ENCODE measurements at places on chromosomes 2 and 18.
A peak's percentile ranks its signal among the peaks of the same experiment; 100 is the strongest.

DNA sequence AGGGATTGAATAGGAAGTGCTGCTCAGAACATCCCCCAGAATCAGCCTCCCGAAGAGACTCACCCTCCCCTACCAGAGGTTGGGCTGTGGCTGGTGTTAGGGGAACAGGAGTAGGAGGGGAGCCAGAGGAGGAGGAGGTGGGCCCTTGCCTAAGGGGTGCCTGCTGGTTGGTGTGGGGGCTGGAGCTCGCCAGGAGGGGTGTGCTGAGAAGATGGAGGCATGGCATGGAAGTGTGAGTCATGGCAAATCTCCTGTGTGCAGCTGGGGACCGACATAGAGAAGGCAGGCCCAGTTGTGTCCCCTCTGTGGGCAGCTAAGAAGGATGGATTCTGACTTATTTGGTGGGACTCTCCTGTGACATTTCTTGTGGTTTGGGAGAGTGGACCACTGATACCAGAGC lies 73.7 kb downstream of the DGKD start:
- DNase-seq, result no peak

GRCh38 chr2:228118940-228119339 lies 62.5 kb downstream of the SPHKAP start:
- DNase-seq, result no peak

DNA sequence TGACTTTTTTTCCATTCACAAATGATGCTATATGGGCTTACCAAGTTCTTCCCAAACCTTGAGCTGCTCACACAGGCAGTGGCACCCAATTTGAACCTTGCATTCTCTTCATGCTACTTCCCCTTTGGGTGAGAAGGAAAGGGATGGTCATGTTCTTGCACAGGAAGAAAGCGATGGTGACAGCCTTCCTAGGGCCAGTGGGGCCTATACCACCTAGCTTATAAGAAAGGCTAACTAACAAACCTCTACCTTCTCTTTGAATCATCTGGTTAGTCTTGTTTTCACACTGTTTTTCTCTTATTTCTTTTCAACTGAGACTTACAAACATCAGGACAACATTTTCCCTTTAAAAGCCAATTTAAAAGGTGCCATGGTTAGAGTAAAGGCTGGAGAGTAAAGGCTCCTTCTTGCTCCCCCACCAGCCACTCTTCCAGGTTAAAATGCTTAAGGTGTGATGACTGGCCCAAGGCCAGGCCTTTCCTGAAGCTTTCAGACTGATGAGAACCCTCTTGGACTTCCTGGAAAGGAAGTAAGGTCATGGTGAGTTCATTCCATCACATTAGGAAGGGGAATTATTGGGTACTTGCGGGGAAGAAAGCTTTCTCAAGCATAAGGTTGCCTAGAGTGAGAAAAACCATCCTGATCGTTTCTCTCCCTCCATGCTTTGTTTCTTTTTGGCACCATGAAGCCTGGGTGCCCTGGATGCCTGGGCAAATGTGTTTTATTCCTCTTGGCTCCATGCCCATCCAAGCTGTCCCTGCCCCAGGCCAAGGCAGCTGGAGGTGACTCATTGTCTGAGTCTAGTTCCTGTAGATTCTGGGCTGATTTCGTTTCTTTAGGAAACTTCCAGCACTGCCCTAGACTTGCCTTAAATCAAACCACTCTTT lies 41.4 kb upstream of the ITGB6 start:
- DNase-seq, result no peak

DNA sequence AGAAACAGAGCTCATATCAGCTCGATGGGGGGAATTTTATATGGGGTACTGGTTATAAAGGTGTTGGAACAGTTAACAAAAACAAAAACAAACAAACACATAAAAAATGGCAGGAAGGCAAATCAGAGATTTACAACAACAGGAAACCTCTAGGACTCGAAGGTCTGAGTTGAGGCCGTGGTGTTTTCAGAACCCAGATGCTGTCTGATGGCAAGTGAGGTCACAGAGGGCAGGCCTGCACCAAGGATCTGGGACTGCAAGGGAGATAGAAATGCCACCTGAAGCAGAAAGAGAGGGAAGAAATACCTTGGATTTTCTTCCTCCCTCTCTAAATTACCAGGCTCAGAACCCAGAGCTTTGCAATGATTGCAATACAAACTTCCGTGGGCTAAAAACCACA lies 429.5 kb downstream of the ZNF521 start:
- DNase-seq, result no peak

- DNase-seq, result no peak
Observed at GRCh38 chr2:169705927-169706326, 11.7 kb downstream of the PHOSPHO2 start.

DNA sequence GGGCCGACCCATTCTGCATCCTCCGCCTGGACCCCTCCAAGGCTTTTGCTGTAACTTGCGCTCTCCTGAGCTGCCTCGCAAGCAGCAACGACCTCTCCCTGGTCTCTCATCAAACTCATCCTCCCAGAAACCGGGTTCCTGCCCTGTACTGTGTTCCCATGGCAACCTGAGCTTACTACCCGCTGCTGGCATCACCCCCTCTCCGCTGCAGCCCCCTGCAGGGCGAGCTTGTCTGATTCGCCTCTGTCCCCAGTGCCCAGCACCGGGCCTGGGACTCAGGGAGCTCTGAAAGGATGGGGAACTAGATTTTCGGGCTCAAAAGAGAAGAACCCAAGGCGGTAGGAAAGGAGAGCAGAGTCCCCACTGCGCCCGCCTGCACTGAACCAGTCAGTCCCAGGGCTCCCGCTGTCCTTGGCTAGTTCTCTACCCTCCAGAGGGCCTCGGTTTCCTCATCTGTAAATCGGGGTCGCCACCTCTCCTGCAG lies 463 bp downstream of the HS1BP3 start:
- peak; percentile 64 for DNase-seq

DNA sequence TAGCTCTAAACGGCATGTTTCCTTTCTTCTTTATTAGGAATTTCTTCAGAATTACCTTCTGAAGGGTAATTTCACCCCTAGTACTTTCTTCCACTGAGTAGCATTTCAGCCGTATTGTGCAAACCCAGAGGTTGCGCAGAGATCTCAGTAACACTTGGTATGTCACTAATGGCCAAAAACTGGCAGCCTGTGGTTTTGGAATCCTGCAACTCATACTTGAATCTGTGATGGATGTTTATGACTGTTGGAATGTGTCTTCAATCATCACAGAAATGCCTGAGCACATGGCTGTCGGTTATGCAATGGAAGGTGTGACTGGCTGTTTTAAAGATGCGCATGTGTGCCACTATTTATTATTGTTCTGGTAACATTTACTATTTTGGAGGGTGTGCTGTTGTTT lies 100.0 kb downstream of the COLEC12 start:
- no peak for DNase-seq

DNA sequence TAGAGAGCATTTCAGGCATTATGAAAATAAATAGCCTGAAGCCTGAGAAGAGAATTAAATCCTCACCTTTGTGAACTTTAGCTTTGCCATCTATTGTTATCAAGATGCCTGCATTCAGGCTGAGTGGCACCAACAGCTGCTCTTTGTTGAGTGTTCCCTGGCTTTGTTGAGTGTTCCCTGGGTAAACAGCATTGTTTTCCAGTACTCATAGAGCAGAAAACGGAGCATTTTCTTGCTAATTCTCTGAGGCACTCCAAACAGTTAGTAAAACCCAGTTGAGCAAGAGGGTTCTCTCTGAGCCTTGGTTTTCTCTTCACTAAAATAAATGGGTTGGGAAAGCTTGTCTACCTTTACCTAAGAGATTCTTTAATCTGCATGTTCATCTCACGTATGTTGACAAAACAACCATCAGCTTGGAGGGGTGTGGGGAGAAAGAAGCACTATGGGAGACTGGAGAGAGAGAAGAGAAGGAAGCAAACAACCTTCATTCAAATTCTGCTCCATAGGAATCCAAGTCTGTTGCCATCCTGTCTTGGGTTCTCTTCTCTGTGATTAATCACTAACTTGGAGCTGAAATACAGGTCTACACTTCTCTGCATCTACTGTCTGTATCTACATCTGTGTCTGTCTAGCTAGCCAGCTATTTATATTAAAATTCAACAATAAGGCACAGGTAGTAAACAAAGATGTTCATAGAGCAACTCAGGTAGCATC lies 567.0 kb upstream of the SOX11 start:
- DNase-seq, result peak; percentile 84

GRCh38 chr2:177796654-177797415 lies 275.7 kb downstream of the PDE11A start:
- DNase-seq, result no peak

GRCh38 chr18:49055754-49056172 lies 105.0 kb upstream of the SMAD7 start:
- no peak for DNase-seq

GRCh38 chr2:236861944-236862343 lies 223.7 kb upstream of the COPS8 start:
- no peak for DNase-seq

DNA sequence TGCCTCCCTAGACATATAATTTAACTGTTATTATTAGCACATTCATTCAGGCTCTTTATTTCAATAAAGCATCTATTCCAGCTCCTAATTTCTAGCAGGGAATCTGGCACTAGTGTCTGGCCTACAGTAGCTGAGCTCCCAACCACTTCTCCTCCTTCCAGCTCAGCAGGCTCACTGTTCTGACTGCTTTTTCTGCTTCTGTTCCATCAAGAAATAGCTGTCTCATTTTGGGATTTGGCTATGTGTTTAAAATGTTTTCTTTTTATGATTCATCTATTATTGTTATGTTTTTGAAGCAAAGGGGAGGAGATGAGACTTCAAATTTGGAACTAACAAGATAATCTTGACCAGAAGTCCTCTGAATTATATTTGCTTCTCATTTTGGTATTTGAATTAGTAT lies 172.7 kb upstream of the SMAD7 start:
- DNase-seq, result peak; percentile 74

DNA sequence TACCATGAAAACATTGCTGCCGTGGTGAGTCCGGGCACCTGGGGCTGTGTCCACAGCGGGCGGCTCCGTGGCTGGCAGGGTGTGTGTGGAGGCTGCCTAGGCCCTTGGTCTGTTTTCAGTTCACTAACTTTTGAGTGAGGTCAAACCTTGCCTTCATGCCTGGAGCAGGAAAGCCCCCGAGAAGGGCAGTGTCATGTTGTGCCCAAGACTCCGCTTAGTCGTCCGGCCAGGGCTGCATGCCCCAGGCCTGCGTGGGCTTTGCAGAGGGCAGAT lies 24.1 kb downstream of the MAL start:
- no peak for DNase-seq

DNA sequence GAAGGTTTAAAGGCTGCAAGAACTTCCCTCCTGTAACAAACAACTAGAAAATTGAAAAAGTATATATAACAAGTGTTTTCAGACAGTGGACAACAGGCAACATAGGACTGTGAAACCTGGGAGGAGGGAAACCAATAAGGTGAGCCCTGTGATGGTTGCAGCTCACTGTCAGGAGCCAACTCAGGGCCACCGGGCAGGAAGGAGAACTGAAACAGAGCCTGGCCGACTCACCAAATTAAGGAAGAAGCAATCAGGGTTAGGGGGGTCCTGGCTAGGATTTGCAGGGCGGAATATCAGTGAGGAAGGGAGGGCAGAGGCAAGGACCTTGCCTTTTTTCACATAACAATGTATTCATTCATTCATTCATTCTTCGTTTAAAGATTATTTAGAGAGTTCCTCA lies 21.8 kb upstream of the CNRIP1 start:
- no peak for DNase-seq

DNA sequence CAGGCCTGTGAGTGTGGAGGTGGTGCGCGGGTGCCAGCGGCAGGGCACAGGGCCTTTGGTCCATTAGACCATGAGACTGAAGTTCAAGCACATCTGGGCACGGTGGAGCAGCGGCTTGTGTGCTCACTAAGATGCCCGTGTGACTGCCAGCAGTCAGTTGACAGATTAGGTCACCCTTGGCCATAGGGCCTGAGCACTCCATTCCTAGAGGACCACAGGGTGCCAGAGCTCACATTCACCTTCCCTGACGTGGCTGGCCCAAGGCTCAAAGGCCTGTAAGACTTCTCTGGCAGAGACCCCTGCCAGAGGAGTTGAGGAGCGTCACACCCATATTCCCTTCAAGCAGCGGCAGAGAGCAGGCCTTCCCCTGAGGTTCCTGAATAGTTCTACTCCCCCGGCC lies 650 bp downstream of the LHCGR start:
- DNase-seq, result no peak

GRCh38 chr2:106163948-106164545 lies 30.1 kb downstream of the UXS1 start:
- peak; percentile 20 for DNase-seq

DNA sequence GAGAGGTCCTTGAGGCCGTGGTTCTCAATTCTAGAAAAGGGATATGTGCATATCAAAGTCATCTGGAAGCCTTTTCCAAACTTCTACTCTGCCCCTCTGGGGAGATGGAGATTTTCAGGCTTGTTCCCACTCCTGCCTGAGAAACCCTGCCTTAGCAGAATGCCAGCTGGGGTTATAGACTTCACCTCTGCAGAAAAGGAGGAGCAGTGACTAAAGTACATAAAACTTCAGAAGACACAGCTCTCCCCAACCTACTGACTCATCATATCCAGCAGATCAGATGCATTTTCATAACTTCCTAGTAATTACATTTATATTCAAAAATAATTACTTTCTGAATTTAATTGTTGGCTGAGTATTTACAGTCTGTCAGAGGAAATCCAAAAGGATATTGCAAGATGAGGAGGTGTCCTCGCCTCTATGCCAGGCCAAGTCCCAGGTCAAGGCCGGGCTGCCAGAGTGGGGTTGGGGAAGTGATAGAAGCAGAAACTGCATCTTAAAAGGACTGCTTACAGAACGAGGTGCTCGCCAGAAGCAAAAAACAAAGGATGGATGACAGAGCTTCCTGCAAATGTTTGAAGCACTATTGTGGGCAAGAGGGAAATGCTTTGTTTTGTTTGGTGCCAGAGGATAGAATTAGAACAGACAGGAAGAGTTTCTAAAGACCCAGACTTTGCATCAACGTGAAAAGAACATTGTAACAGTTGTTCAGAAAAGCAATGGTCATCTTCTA lies 75.6 kb upstream of the APCDD1 start:
- no peak for DNase-seq

- DNase-seq, result no peak
Observed at GRCh38 chr2:72956936-72957335, 39.6 kb downstream of the EMX1 start.

DNA sequence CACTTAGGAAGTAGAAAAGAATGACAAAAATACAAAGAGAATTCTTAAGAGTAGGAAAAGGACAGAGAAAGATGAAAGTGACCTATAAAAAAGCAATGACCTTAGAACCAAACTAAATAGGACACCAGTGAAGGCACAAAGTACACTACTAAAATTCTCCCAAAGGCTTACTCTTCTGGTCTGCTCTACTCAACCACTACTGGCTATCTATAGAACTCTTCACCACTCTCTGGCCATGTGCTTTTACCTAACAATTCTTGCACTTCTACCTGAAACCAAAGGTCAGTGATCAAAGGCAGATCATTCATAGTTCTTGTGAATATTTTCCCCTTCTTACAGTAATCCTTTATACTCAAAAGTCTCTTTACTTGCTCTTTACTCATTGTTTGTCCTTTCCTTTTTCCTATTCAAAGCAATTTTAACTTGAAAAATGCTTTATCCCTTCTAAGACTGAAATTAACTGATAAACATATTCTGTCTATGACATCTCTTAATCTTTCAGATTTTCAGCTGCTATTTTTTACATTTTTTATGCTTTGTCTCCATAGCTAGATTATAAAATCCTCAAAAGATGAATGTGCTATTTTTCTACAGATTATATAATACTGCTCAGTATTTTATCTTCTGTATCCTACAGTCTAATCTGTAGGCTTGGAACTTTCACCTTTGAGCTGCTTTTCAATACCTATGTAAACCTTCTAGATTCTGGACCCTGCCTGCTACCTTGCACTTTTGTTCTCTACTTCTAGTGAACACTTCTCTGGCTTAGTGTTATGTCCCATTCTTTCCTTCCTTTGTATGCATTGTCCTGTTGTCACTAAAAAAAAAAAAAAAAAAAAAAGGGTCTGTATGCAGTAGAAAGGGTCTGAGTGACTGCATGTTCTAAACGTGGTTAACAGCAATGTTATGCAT lies 64.6 kb downstream of the NCKAP1 start:
- no peak for DNase-seq
